MM.1S (cell line): ENCODE measurements at places on chromosomes 1 and 21.
A peak's percentile ranks its signal among the peaks of the same experiment; 100 is the strongest.

- no peak for DNase-seq
Measured at GRCh38 chr21:41746744-41747006, 20.2 kb downstream of the RIPK4 start.

GRCh38 chr1:12539705-12540579, 78.1 kb downstream of the DHRS3 start:
- DNase-seq = no peak

GRCh38 chr1:115166531-115167091, 77.3 kb upstream of the TSPAN2 start:
- DNase-seq = no peak

GRCh38 chr1:43172527-43172972, 420 bp downstream of the CFAP57 start:
- DNase-seq = peak; percentile 86

DNA sequence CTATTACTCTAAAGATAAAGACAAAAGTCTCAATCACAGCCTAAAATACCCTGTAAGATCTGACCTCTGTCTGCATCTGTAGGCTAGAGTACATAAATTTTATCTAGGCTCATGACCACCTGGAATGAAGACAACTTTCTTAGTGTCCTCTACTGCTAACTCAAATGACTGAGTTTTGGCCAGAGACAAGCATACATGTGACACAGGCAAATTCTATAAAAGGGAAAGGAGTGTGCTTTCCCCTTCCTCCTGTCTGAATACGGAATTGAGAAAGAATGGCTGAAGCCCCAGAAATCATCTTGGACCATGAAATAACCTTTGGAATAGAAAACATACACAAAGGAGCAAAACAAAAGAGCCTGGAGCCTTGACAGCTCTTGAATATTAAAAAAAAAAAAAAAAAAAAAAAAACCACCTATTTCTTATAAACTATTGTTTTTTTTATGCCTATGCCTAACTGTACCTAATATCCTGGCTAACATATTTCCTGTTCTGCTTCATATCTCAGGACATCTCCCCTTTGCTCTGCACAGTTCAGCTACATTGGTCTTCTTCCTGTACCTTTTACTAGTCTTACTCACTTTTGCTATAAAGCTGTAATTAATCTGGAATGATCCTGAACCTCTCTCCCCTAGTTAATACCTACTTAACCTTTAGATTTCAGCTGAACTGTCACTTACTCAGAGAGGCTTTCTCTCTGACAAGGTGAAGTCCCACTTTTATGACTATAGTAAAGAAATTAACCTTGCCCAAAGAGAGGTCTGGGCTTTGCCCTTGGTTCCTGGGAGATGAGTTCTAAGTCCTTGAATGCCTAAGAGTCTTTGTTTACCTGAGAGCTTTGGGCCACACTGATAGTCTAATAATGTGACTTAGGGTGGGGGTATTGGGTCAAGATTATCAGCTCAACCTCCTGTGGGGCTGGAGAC, 16.1 kb downstream of the UCHL5 start:
- DNase-seq = no peak

DNA sequence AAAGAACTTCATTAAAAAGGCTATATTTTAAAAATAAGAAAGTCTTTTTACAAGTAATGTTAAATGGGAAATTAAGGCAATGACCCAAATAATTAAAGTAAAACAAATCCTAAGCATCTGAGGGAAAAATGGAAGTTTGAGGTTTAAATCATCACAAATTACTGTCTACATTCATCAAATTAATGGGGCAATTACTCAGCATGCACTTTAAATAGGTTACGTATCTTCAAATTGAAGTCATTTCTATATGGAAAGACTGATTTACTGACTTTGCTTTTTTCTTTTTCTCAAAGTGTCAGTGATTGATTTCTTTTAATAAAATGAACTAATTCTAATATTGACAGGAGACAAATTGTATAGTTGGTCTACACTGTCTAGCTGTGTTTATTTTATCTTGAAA, 1452.3 kb downstream of the NCAM2 start:
- no peak for DNase-seq

- no peak for DNase-seq
Measured at GRCh38 chr1:201740086-201740541, 88.8 kb upstream of the IPO9 start.
